ENCODE measurements at places on chromosomes 11 and 22. TPM values are rescaled to one million over a fixed set of nuclear protein-coding genes. Genes with fewer than 3 reads are reported as not detected.

The CELSR1 gene
- total RNA-seq: 0.04 TPM

The GSTT2B gene
- total RNA-seq: not detected

The LYVE1 gene
- not detected for total RNA-seq

The OR51B4 gene
- not detected for total RNA-seq

The EHBP1L1 gene
- 60.0 TPM for total RNA-seq

The PKNOX2 gene
- not detected for total RNA-seq

The NXPE4 gene
- total RNA-seq: not detected

- DNase-seq: no peak
Measured at GRCh38 chr11:67406969-67407687, 3.2 kb downstream of the TBC1D10C start.

DNA sequence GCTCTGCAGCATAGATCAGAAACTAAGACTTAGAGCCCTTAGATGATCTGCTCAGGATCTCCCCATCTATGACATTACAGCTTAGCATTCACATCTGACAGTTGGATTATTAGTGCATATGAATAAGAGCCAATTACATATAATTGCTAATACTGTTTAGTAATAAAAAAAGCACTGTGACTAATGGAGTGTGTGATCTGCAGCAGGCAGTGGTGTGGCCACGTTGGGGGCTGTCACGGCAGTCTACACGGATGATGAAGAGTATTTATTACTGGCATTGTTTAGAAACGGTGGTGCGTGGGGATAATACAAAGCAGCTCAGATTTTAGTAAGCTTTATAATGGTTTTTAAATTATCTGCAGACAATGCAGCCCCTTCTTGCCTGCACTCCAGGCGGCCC lies 93.5 kb upstream of the TIMP3 start:
- DNase-seq: no peak

DNA sequence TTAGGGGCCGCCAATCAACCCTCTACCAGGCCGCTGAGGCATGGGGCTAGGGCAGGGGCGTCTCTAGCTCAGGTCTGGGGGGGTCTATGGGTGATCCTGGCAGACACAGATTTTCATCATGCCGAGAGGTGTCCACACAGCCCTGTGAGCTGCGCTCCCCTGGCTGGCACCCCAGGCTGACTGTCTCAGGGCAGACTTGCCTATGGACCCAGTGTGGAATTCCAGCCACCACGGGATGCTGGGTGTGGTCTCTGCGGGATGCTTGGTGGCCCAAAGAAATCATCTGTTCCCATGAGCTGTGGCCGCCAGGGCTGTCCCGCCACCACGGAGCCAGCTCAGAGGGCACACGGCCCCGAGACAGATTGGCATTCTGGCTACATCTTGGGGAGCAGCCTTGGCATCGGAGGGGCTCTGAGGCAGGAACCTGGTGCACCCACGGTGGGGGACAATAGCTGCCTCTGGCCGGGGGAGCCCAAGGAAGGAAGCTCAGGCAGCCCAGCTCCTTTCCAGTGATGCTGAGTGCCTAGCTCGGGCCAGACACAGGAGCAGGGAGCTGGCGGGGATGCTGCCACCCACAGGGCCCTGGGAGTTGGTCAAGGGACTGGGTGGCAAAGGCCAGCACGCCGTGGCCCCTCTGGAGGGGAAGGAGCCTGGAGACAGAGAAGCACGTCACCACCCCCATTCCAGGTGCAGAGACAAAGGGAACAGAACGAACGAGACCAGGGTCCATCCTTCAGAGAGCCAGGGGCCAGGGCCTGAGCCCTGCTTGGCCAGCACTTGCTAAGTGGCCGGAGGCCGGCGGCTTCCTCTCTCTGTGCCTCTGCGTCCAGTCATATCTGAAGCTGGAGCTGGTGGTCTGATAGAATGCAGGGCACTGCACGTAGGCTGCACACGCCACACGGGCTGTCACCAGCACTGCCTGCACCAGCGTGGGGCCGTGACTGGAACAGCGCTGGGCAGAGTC lies 64.4 kb upstream of the FGF3 start:
- DNase-seq: no peak

GRCh38 chr11:95187723-95188122 lies 43.3 kb downstream of the SESN3 start:
- no peak for DNase-seq
